Endodermal cell (in vitro differentiated cells): ENCODE measurements at places on chromosomes 2 and 18. TPM values are rescaled to one million over a fixed set of nuclear protein-coding genes. Genes with fewer than 3 reads are reported as not detected.

DNA sequence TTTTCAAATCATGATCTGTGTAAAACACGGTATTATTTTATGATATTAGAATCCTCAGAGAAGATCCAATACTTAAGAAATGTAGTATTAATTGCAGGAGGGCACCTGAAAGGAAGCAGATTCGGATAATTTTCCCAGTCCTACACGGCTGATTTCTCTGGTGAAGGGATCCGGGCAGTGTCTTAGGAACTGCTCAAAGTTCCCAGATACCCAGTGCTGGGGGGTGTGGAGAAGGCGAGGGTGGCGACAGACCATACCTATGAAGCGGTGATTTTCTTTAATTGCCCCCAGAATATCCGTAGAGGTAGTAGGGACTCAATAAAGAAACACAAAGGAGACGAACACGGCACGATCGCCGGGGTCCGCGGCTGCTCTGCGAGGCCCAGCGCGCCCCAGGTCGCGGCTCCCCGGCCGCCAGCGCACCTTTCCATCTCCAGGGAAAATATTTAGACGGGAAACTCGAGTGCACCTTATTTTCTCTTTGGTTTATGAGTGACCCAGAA is 1.4 kb upstream of the SOX11 start:
- no peaks in the 10 kb centered on the region for H3K27me3 ChIP-seq
- no peak for DNase-seq
- H3K36me3 ChIP-seq: no peaks in the 10 kb centered on the region
- H3K27ac ChIP-seq: peak overlapping the region; percentile 99

Gene PAX3
- total RNA-seq: 0.11 TPM in 1 of 2 replicates, not detected in the other

DNA sequence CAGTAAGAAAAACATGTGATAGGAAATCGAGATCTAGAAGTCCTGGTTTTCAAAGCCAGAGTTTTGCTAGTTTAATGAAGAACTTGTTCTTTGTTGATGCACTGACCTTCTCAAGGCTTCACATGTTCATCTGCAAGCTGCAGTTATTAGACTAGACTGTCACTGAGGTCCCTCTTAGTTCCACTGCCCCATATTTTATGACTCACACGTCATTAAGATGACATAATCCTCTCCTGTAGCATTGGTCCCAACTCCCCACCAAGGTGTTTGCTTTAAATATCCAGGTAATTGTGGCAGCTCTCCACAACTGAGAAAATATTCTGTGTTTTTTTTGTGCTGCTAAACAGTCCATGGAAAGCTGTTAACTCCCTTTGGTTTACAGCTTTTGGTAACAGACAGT is 149.7 kb downstream of the MREG start:
- H3K27ac ChIP-seq: no peak overlapping the region
- H3K4me3 ChIP-seq: no peak overlapping the region
- H3K4me1 ChIP-seq: no peaks in the 10 kb centered on the region
- H3K36me3 ChIP-seq: no peaks in the 10 kb centered on the region
- no peak for DNase-seq

Gene CFC1
- total RNA-seq: 6.4 and 6.9 TPM in 2 replicates

DNA sequence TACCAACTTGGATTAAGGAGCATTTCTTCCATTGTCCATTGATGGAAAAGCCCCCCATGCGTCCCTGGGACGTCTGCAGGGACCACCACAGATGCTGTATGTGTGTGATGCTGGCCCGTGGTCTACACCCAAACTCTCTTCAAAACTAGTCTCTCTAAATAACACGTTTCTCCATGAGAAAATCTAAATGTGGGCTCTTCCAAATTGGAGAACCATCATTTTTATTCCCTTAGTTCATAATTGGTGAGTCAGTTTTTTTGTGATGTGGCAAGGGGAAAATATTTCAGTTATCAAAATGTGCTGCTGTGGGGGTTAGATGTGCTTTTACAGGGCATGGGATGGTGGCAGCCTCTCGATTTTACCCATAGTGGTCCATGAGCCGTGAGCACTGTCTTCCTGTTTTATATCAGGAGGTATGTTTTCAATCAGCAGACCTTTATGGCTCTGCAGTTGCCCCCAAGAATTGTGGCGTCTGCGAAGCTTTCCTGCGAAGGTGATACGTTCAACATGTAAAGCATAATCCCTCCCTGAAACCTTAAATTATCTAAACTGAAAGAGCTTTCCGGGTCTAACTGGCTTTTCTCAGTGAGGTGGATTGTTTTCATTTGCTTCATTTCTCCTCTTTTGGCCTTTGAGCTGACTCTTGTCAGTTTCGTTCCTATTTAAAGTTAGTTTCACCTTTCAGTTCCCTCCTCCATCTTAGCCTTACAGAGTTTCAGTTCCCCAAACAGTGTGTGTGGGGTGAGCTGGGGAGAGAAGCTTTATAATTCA is 78.4 kb downstream of the SETBP1 start:
- H3K27ac ChIP-seq: no peak overlapping the region
- peaks cover 16% of the 10 kb centered on the region for H3K4me1 ChIP-seq
- H3K36me3 ChIP-seq: no peaks in the 10 kb centered on the region
- H3K27me3 ChIP-seq: no peaks in the 10 kb centered on the region

- no peak for DNase-seq
- H3K27me3 ChIP-seq: peaks cover 3% of the 10 kb centered on the region
- H3K36me3 ChIP-seq: no peaks in the 10 kb centered on the region
- no peak overlapping the region for H3K27ac ChIP-seq
Observed at GRCh38 chr2:31205186-31205585, 12.1 kb downstream of the CAPN14 start.

DNA sequence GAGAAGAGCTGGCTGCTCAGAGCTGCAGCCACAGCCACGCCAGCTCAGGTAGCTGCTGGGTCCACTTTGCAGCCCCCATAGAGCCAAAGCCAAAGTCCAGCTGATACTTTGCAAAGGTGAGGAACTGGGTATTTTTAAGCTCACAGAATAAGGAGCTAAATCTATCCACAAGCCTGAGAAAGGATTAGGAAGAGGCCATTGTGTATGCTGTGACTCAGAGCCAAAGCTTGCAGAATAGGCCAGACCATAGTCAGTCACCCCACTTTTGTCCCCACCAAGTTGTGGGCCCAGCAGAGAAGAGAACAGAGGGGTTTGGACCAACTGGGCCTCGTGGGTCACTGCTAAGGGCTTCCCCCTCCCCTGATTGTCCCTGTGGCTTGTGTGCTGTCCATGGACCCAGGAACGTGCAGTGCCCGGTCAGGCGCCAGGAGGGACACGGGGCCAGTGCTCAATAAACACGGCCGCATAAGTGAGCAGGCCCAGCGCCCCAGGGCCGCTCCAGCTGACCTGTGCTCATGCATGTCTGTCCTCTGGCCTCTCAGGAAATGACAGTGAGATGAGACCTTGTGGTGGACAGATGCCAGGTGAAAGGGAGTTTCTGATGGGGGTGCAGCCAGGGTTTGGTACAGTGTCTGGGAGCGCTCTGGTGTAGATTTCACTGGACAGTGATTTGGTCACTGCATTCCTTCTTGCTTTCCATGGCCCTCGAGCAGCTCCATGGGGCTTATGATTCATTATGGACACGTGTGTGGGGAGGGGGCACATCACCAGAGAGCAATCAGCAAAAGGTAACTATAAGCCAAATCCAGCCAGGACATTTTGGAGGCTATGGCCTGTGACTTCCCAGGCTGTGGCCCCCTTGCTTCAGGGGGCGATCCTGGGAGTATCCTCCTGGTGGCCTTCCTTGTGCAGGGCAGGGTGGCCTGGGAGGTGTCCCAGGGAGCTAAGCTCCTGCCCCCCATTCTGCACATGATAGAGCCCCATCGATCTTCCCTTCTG is 31.3 kb downstream of the MAL start:
- peak overlapping the region; percentile 55 for H3K27ac ChIP-seq
- no peak for DNase-seq
- peaks cover 6% of the 10 kb centered on the region for H3K27me3 ChIP-seq
- no peaks in the 10 kb centered on the region for H3K4me1 ChIP-seq
- no peaks in the 10 kb centered on the region for H3K36me3 ChIP-seq
